Inflammatory macrophage treated with lipopolysaccharide for 4 hours (primary cell): ENCODE measurements at places on chromosomes 11 and 22.

GRCh38 chr11:63929616-63930015 lies 9.2 kb upstream of the NAA40 start:
- no peak for DNase-seq

GRCh38 chr11:92775003-92775676 lies 194.3 kb upstream of the MTNR1B start:
- DNase-seq: peak; percentile 23

GRCh38 chr11:725624-726202 lies 19.7 kb downstream of the EPS8L2 start:
- DNase-seq: no peak

DNA sequence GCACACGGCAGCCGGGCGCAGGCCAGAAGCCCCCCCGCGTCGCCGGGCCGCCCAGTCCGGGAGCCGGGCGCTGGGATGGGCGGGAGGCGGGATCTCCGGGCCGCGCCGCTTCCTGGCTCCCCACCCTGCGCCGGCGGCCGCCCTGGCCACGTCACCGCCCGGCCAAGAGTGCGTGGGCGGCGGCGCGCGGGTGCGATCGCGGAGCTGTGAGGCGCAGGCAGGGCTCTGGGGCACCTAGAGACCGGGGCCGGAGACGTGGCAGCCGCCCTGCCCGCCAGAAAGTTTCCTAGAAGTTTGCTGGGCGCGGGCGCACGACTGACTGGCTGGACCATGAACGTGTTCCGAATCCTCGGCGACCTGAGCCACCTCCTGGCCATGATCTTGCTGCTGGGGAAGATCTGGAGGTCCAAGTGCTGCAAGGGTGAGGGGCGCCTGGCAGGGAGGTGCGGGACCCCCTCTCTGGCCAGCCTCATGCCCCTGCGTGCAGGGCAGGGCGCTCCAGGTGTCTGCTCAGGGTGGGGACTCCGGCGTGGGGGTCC lies at the start of gene KDELR3:
KDELR3 (plus strand) TSS at position 193 of the 539 bp plus-strand sequence; CDS start at position 331, 138 bp downstream.
- peak; percentile 70 for DNase-seq

- no peak for DNase-seq
Observed at GRCh38 chr11:11743216-11743615, 98.6 kb upstream of the USP47 start.

DNA sequence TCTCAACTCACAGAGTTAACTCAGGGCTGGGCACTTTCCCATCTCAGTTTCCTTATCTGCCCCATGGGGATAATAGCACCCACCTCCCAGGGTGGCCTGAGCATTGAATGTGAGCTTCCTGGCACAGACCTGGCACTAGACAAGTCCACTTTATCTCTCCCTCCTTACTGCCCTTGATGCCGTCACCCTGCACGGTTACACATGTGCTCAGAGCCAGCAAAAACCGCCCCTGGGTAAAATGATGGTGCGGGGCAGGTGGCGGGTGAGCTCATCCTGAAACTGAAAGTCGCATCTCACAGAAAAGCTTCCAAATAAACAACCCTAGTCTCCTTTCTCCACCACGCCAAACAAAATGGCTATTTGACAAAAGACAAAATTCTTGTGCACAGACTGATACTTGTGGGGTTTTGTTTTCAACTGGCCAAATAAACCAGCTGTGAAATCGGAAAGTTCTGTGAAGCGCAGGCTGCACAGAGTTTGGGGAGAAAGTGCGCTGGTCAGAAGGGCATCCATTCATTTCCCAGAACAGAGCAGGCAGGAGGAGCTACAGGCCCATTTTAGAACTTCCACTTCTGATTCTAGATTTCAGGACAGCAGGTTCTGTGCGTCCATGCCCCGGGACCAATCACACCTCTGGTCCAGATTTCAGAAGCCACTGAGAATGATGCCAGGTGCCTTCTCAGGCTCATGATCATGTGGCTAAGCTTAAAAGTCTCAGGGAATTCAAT lies 138.1 kb downstream of the SHANK2 start:
- DNase-seq: no peak
